ENCODE measurements at places on chromosomes 12 and 14.

GRCh38 chr12:81088221-81088620, 10.3 kb downstream of the ACSS3 start:
- no peak for DNase-seq

DNA sequence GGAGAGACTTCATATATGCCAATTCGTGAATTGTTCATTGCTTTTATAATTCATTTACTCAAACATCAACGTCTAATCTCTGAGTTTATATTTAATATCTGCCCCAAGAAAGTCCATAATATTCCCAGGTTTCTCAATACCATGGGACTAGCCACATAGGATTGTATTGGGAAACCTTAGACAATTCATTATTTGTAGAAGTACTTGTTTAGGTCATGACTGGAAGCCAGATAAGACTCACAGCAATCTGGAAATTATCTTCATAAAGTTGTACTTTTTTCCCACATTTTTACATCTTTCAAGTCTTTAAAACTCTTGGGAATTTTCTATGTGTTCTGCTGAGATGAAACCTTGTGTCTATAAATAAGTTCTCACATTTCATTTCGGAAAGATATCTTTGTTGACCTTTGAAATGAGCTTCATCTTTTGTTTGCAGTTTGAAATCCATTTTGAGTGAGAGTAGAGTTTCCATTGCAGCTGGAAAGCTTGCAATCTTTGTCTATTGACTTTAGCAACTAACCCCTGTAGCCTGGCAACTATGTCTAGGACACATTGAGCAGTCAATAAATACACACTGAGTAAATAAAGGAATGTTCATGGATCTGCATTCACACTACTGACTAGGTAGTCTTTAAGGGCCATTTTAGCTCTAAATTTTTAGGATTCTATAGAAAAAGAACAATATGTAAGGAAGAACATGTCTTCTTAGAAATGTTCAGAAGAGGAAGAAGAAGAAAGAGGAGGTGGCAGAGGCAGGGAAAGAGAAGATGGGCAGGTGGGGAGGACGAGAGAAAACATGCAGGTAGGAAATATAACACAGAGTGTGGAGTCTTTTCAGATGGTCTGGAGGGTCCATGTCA, 154.4 kb downstream of the LRIG3 start:
- no peak for DNase-seq

DNA sequence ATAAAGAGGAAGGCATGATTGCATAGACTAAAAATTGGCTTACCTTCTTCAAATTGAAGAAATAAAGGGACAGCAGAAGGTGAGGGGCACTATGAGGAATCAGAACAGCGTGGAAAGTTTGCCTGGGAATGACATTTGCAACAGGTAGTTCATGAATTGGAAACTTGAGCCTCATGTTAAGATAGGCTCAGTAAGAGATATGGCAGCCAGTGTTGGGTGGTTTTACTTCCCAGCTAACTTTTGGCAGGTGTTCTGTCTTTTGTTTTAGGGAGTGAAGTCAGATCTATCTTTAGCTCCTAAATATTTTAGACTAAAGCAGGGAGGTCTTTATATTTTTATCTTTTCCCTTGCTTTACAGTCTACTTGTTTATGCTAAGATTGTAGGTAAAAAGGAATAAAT, 122.4 kb downstream of the ANO6 start:
- DNase-seq = no peak

GRCh38 chr14:94581127-94581999, at the start of gene SERPINA5:
Gene SERPINA5, plus strand, starts transcription at chr14:94581426. Its CDS starts 5,937 bp downstream, at chr14:94587363.
- no peak for DNase-seq

DNA sequence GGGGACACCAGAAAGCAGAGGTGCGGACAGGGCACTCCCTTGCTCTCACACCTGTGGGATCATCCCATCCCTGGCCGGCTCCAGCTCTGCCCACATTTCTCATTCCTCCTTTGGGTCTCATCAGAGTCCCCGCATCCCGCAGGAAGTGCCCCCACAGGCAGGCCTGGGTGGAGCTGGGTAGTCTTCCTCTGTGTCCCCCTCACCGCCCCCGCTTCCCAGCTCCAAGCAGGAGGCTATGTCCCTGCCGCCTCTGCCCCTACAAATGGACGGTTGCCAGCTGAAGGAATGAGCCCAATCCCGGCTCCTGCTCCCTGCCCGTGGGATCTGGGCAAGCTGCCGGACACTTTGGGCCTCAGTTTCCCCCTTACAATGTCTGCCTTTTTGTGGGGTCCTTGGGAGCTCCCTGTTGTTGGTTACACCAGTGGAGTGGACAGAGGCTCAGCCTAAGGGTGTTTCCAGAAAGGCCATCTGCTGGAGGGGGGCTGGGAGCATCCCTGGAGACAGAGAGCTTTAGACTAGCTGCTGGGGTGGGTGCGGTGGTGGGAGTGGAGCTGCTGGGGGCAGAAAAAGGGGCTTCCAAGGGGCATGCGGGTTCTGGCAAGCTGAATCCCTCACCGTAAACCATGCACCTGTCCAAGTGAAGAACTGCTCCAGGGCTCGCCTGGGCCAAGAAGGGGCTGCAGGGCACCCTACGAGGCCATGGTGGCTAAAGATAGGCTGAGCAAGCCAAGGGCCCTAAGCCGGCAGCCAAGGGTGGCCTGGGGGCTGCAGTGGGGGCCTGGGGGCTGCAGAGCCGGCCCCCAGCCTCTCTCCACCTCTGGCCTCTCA, 7.9 kb upstream of the GPR132 start:
- DNase-seq = no peak

DNA sequence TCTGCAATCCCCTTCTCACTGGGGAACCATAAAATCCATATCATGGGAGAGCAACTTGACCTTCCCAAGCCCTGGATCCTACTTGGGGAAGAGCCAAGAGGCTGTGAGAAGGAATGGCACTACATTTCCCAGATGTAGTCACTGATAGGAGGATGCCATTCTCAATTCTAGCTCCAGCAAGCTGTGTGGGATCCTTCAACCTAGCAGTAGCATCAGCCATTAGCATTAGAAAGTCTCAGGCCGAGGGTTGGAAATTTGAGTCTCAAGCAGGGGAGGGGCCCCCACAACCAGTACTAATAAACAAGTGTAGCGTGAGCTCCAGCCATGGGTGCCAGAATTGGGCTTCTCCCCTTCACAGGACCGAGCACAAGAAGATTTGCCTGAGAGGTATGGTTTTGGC, 84.3 kb upstream of the NELL2 start:
- DNase-seq = no peak

DNA sequence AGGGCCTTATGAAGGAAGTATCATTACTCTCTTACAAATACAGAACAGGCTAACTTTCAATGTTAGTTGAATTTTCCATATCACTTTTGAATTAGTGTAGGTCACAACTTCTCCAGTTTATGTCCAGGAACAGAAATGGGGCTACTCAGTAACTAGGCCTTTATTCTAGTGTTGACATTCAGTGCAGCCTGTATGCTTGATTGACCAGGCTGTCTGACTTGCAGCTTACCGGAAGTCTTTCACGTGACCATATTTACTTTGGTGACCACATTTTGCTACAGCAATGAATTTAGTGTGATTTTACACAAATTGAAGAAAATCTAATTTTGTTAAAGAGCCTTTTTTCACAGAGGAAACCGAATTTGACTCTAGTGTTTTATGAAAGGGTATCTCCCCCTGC, 12.4 kb downstream of the MTERF2 start:
- DNase-seq = no peak

GRCh38 chr14:24840204-24840893, 206.4 kb upstream of the GZMB start:
- no peak for DNase-seq

DNA sequence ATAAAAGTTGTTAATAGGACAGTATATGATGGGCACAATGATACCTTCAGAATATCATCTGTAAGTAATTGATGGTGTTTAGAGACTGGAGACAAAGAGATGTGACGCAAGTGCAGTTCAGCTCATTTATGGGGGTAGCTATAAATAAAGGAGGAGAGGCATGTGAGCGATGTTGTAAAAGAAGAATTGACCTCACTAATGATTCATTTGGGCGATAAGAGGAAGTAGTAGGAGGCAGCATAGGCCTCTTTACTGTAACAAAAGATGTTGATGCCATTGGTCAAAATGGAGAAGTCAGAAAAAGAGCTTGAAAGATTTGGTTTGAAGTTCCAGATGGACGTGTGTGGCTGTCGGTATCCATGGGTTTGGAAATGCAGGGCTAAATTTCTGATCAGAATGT, 70.0 kb downstream of the FLRT2 start:
- no peak for DNase-seq

DNA sequence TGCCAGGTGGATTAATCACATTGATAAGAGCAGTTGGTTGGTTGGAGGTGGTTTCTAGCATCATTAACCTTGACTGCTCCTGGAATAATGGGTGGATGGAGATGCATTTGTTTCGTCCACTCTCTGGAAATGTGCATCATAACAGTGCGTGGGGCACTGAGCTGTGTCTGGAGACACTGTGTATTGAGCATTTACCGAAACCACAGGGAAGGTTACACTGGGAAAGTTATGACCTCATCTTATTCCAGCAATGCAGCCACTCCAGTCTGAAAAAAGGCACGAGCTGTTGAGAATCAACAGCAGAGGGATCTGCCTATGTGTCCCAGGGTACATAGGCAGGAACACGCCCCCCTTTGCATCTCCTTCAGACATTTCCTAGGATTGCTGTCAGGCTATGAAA, 27.2 kb downstream of the RNFT2 start:
- DNase-seq = no peak

GRCh38 chr14:62532181-62532580, 513.1 kb downstream of the KCNH5 start:
- DNase-seq = no peak

GRCh38 chr12:90124914-90125313, 416.3 kb upstream of the ATP2B1 start:
- no peak for DNase-seq

GRCh38 chr12:73220951-73221350, 948.8 kb downstream of the TRHDE start:
- no peak for DNase-seq

- DNase-seq = no peak
Observed at GRCh38 chr12:126776026-126776655, 1490.8 kb upstream of the TMEM132C start.

DNA sequence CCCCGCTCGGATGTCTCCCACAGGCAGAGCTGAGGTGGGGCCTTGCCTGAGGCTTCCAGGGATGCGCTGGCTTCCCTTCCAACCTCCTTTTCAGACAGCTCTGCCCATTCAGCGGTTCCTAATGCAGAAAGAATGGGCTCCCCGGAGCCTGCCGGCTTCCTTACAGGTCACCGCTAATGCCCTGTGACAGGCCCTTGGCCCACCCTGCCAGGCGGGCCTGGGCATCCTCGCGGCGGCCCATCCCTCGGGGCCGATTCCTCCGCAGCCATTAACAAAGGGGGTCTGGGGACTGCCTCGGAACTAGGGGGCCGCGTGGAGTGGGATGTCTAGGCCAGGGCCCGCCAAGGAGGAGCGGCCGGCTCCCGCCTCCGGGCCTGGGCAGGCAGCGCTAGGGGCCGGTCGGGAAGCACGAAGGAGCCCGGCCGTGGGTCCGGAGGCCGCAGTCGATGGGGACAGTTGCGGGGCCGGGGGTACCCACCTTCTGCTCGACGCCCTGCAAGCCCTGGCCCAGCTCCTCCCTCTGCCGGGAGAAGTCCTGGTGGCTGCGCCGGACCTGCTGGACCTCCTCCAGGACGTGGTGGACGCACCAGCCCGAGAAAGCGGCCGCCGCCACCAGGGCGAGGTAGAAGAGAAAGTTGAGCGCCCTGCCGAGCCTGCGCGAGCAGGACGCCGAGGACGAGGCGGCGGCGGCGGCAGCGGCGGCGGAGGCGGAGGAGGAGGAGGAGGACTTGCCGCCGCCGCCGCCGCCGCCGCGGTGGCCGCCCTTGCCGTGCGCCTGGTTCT, 738 bp downstream of the CKAP4 start:
- no peak for DNase-seq

GRCh38 chr12:94698578-94698977, 48.2 kb upstream of the TMCC3 start:
- no peak for DNase-seq

DNA sequence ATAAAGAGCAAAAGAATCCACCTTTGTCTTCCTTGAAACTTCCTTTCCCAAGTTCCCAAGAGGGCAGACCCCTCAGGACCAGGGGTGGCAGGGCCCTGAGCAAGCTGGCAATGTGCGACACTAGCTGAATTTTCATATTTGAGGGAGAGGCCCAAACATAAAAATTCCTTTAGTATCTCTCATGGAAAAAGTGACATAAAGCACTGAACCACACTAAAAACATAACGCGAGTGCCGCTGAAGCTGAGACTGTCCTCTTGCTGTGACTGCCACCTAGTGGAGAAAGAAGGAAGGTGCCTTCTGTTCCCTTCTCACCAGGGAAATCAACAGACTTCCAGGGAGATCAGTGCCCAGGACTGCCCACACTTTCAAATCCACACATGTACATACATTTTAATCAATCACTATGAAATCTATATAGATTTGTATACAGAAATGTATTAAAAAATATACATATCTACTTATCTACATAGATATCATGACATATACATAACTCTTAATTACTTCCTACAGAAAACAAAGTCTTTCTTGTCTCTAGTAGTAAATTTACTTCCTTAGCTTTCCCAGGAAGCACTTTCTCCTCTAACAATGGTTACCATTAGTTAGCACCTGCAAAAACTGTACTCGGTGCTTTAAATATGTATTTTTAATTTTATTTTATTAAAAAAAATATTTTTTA, 53.8 kb downstream of the SSH1 start:
- peak; percentile 87 for DNase-seq

- DNase-seq = no peak
Observed at GRCh38 chr12:104566244-104566993, 109.7 kb downstream of the CHST11 start.

GRCh38 chr12:2806700-2807099, 5.8 kb upstream of the ITFG2 start:
- no peak for DNase-seq

DNA sequence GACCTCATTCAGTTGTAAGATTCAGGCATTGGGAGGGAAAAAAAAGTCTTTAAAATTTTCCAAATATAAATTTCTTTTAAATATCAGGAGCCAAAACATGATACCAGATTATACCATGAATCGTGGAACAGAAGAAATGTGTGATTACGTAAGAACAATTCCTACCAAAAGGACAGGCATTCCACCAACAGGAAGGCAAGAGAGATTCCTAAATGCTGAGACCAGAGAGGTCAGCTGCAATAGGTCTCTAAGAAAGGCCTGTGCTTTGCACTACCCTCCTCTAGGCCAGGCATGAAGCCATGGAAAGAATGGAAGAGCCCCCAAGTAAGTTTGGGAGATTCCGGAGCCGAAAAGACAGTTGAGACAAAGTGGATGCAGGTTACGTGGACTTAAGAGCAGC, 83.7 kb downstream of the PTGER2 start:
- DNase-seq = no peak

Data from right lung (tissue), 10 donors.